Inflammatory macrophage treated with lipopolysaccharide for 1 hour (primary cell): ENCODE measurements at places on chromosomes 2 and 18.

DNA sequence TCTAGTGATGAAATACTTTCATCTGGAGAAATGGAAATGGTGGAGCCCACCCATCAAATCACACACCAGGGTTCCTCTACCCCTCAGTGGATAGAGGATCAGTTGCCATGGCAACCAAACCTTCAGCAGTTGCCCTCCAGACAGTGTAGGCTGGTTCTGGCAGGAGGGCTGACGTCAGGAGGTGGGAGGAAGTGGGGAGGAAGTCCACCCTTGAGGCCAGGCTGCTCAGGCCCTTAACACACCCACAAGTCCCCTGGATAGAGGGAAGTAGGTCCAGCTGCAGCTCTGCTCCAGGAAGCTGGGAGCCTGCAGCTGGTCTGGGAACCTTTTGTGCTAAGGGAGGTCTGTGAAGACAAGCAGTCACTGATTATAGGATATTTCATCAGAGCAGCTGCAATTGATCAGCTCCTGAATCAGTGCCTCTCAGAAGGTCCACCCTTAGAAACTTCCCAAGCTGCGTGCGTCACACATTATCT lies 186.6 kb downstream of the MTX2 start:
- peak; percentile 4 for DNase-seq

- DNase-seq = no peak
Measured at GRCh38 chr2:237978058-237978712, 11.4 kb downstream of the UBE2F start.

GRCh38 chr2:16285813-16286510 lies 345.6 kb downstream of the MYCN start:
- no peak for DNase-seq

- DNase-seq = no peak
Measured at GRCh38 chr2:85111819-85112281, 21.3 kb upstream of the TCF7L1 start.

- DNase-seq = no peak
Measured at GRCh38 chr2:172198908-172199307, 96.2 kb upstream of the DLX2 start.

DNA sequence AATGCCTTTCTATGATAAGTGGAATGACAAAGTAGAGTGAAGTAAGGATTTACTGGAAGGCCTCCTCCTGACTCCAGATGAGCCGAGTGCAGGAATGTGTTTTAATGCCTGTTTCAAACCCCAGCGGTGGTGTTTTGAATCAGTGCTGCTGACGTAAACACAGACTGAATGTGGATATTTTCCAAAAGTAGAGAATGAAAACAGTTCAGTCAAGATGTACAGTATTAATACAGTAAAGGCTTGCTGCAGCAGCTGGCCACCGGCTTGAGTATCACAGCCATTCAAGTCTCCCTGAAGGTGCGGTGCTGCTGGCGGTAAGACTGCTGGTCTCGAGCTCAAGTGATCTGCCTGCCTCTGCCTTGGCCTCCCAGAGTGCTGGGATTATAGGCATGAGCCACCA lies 46.7 kb downstream of the ARHGAP28 start:
- DNase-seq = no peak

DNA sequence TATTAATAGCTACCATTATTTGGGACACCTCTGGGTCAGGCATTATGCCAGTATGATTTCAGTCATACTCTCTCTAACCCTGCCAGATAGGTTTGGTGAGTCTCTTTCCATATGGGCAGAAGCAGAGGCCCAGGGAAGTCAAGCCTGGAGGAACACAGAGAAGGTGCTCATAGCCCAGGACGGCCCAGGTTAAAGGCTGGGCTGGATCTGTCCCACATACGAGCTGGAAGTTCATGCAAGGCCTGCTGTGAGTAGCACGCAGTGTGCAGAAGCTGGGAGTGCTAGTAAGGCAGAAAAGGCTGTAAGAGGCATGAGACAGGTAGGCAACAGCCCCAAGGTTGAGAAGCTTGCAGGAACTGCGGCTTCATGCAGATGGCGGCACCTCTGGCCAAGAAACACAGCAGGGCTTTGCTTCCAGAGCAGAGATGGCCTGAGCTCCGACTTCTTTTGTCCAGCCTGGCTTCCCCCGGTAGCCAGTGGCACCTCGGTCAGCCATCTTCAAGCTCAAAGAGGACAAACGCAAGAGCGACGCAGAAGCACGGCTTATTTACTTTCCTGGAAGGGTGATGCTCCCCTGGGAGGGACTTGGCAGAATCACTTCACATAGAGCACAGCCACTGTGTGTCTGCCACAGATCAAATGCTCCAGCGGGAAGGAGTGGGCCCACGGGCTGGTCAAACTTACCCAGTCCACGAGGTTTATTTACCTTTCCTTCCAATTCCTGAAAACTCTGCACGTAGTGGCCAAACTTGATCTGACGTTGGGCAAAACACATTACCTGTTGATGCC lies 58.5 kb upstream of the MAP4K4 start:
- no peak for DNase-seq

DNA sequence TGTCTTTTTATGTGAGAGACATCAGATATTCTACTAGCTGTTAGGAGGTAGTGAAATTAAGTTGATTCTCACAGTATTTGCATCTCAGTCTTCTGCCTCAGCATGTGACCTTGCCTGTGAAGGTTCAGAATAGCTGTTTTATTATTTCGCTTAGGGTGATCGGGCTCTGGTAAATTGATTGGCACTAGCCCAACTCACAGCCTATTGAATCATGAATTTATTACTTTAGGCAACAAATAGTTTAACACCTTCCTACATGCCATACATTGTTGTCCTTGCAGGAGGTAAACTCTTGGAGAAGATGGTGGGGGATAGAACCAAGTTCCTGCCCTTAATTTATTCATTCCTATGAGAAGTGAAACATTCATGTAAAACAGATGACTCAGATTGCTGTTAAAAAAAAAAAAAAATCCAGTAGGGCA lies 101.9 kb downstream of the GPD2 start:
- DNase-seq = no peak

DNA sequence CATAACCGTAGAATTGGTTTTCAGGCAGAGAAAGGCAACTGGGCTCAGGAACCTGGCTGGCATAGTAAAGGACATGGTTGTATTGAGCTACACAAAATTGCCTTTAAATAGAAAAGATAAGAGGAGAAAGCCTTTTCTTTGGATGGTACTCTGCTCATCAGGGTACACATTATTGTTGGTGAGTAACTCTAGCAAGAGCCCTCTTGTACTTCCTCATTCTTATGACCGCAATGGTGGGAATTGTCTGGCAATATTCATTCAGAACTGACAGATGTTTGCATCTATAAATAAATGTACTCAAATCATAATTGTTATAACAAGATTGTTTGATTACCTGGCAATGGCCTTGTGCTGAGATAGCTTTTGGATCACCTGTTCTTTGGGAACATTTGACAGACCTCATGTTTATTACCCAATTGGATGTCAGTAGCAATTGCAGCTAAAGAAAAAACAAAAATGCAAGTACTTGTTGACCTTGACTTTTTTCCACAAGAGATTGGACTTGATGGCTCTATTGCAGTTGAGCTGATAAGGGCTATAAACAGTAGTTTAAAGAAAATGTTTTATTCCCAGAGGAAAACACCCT lies 43.9 kb downstream of the MEIS1 start:
- no peak for DNase-seq
